ENCODE measurements at places on chromosomes 13 and 19. TPM values are rescaled to one million over a fixed set of nuclear protein-coding genes. Genes with fewer than 3 reads are reported as not detected.

Gene ABHD13
- total RNA-seq = 4.9 TPM

Gene F7
- total RNA-seq = not detected

Gene PRRG2
- total RNA-seq = 3.8 TPM

Gene KCNK6
- total RNA-seq = not detected

Gene ADGRE3
- total RNA-seq = not detected

Gene CHERP
- total RNA-seq = 14.9 TPM

GRCh38 chr19:28130066-28130511 is 1082.9 kb downstream of the UQCRFS1 start:
- DNase-seq = no peak

DNA sequence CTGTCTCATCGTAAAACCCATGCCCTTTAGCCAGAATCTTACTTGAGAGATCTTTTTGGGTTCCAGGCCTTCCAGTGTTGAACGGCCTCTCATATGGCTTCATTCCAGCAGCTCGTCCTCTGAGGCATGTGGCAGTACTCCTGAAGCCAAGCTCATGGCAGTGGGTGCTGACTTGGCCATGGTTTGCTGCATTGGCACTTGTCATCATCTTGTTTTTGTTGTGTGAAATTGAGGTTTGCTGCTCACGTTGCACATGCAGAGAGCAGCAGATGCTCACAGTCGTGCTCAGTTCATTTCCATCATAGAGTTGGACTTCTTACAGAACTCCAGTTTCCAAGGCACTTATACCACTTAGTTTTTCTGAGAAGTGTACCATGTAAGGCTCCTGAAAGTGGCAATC is 14.9 kb downstream of the TEX29 start:
- no peak for DNase-seq

DNA sequence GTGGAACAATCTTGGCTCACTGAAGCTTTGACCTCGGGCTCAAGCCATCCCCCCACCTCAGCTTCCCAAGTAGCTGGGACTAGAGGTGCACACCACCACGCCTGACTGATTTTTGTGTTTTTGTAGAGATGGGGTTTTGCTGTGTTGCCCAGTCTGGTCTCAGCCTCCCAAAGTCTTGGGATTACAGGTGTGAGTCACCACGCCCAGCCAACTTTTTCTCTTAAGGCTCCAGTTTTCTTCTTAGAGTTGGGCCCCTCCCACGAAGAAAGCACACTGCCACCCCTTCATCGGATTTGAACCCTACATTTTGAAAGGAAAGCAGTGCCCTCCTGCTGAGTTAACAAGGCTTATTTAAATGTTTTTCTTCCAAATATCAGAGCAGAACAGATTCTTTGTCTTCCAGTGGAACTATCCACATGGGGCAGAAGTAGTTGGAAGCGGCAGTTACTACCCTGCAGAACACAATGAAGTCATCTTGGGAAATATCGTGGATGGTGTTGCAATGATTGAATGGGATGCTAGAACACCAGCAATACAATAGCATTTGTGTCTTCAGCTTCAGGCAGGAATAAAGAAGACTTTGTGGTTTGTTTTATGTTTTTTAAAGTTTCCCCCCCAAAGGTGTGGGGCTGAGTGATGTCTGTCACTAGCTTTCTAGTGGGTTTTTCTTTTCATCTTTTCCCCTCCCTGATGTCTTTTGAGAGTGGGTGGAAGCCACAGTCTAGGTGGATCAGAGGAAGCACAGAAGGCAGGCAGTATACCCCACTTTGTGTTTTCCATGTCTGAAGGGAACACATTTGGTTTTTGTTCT is 8.9 kb downstream of the ACTN4 start:
- DNase-seq = no peak

GRCh38 chr13:113089693-113090414 is 15.7 kb upstream of the F7 start:
- DNase-seq = no peak

- no peak for DNase-seq
Observed at GRCh38 chr19:42068756-42069571, 1.0 kb downstream of the GRIK5 start.
